Stimulated activated CD8-positive, alpha-beta memory T cell treated with anti-CD3 and anti-CD28 coated beads, Interleukin-7, amount 100 ng/mL, for 1 hour (primary cell): ENCODE measurements at places on chromosomes 11 and 22.

DNA sequence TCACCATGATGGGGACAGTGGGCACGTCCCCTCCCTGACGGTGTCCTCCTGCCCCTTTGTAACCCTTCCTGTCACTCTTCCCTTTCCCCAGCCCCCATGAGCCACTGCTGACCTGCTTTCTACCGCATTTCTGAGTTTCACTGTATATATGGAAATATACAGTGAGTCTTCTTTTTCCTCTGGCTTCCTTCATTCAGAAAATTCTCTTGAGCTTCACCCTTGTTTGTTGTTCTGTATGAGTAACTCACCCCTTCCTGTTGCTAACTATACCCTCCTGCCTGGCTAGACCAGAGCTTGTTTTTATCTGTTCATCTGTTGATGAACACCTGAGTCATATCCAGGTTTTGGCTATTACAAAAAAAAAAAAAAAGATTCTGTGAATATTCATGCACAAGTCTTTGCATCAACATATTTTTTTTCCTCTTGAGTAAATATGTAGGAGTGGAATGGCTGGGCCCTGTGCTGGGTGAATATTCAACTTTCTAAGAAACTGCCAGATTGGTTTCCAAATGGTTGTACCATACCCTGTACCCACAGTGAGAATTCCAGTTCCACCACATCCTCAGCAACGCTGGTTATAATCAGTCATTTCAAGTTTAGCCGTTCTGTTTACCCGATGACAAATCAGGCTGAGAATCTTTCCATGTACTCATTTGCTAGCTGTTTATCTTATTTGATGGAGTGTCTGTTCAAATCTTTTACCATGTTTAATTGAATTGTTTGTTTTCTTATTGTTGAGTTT lies 62.0 kb downstream of the IGF2 start:
- no peak for DNase-seq

- no peak for DNase-seq
These were observed 23.2 kb downstream of the LDLRAD3 start for GRCh38 chr11:35967042-35967441.

DNA sequence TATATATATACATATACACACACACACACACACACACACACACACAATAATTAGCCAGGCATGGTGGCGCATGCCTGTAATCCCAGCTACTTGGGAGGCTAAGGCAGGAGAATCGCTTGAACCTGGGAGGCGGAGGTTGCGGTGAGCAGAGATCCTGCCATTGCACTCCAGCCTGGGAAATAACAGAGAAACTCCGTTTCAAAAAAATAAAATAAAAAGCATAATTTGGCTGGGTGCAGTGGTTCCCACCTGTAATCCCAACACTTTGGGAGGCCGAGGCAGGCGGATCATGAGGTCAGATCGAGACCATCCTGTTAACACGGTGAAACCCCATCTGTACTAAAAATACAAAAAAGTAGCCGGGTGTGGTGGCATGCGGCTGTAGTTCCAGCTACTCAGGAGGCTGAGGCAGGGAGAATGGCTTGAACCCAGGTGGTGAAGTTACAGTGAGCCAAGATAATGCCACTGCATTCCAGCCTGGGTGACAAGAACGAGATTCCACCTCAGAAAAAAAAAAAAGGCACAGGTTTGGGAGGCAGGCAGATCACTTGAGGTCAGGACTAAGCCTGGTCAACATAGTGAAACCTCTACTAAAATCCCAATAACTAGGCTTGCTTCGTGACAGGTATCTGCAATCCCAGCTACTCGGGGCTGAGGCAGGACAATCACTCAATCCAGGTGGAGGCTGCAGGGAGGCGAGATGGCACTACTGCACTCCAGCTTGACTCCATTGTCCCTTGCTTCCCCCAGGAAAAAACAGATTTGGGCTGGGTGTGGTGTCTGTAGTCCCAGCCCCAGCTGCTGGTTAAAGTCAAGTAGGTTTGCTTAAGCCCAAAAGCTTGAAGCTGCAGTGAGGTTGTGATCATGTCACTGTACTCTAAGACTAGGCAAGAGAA lies 11.8 kb upstream of the WDR74 start:
- DNase-seq = no peak

GRCh38 chr11:109892321-109892794 lies 200.8 kb upstream of the ZC3H12C start:
- no peak for DNase-seq

DNA sequence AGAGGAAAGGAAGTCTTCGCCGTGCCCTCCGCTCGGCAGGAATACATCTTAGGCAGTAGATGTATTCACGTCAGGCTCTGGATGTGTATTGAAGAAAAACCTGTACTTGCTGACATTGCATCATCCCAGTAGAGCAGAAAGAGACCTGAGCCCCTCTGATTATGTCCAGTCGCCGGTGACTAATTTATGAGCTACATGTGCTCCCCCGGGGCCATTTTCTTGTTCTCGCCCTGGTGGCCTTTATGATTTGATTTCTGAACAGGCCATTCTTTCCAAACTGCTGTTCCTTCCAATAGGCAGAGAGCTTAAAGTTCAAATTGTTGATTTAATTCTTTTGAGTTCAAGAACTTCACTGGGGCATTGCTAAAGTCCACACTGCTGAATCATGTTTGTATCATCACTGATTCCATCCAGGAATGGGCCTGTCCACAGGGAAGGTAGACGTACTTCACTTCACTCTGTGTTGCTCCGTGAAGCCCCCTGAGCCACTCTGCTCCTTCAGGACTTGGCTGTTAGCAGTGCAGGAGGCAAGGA lies 137.3 kb upstream of the RASSF10 start:
- no peak for DNase-seq

DNA sequence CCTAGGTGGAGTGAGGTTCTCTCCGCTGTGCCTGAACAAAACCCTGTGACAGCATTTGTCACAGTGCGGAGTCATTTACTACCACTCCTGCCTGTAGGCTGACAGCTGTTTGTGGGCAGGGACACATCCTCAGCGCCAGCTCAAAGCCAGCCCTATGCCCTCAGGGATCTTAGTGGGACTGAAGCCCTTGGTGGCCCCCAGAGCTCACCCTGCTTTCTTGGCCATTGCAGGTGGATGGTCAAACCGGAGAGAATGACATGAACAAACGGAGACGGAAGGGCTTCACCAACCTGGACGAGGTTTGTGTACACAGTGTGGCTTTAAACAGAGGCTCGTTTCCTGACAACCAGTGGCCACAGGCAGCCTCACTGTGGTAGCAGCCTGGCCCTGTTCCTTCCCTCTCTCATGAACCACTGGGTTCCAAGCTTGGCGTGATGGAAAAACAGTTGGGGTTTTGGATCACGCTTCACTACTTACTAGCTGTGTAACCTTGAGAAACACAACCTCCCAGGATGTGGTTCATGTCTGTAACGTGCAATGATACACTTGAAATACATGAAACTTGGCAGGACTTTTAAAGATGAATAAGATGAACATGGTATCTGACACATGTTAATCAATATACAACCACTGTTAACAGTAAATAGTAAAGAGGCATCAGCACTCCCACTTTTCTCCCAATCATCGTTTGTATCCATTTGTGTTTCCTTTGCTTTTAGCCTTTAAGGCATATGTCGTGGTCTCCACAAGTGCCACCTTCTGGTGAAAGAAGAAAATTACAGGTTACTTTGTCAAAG lies 125.8 kb downstream of the MICAL2 start:
- DNase-seq = no peak

DNA sequence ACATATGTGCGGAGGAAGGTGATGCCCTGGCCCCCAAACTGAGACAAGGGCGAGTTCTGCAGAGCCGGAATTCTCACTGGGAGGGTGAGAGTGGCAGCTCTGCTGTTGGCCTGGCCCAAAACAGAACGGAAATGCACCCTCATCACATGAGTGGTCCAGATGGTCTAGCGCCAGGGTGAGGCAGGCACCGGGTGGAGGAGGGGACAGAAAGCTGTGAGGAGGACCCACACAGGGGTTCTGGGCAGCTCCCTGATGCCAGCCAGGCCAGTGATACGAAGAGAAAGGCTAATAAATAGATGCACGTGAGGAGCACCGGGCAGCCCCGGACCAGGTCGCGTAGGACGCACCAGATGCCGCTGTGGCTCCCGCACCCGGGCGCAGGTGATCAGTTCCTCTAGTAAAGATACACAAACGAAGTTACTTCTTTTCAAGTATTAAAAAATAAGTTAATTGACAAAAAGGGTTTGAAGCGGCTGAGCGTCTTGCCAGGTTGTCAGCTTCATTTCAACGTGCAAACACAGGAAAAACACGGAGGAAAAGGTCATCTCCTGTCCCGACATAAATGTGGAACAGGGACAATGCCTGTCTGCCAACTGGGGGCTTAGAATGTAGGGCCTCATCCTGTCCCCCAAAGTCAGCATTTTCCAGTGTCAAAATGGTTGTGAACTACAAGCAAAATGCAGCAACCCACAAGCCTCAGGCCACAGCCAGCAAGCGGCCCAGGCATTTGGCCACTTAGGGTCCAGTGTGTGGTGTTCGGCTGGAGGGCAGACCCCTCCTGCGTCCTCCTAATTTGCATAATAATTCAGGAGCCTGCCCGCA lies 15.3 kb upstream of the BID start:
- DNase-seq = no peak

GRCh38 chr11:35943713-35944502 lies at the start of gene LDLRAD3:
TSS of gene LDLRAD3 (plus strand) at chr11:35944062. CDS start at chr11:35944099, 37 bp downstream.
- DNase-seq = no peak
